IMR-90 (cell line): ENCODE measurements at places on chromosomes 5 and 9.
A peak's percentile ranks its signal among the peaks of the same experiment; 100 is the strongest.

GRCh38 chr5:177146891-177147638 is 13.5 kb downstream of the NSD1 start:
- no peaks in the 10 kb centered on the region for H3K27me3 ChIP-seq
- no peak overlapping the region for H3K4me3 ChIP-seq
- H3K36me3 ChIP-seq, result peaks cover 25% of the 10 kb centered on the region
- DNase-seq, result peak; percentile 63

- DNase-seq, result no peak
- no peak overlapping the region for H3K4me3 ChIP-seq
- no peak overlapping the region for H3K27ac ChIP-seq
- H3K4me1 ChIP-seq, result no peaks in the 10 kb centered on the region
- H3K36me3 ChIP-seq, result no peaks in the 10 kb centered on the region
Measured at GRCh38 chr5:135566422-135567400, 12.1 kb downstream of the CXCL14 start.

DNA sequence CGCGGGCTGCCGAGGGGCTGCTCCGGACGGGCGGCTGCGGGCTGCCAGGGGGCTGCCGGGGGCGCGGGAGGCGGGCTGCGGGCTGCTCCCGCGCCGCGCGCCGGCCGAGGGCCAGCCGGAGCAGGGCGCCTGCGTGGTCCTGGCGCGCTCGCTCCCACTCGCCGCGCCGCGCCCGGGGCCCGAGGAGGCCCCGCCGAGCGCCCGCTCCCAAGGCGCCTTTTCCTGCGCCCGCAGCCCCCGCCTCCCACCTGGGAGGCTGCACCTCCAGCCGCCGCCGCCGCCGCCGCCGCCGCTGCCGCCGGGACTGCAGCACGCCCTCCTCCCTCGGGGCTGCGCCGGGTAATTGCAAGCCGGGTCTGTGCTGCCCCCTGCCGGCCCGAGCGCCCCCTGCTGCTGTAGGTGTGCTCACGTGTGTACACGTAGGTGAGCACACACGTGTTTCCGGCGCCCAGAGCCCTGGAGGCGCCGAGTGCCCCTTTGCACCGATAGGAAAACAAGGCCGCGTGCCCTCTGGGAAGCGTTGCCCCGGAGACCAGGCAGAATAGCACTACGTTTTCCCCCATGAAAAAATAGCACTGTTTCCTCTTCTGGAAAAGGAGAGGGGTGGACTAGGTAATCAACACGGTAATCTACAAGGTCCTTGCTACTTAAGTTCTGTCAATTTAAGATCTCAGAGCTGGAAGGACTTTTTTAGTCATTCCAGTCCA is at the start of gene EPB41L4B:
Gene EPB41L4B, minus strand, starts transcription at position 318 of the 707 bp plus-strand sequence. CDS start 613 bp downstream, outside the sequence.
- H3K4me3 ChIP-seq, result peak within 1 kb of the TSS; percentile 45
- H3K4me1 ChIP-seq, result peaks cover 2% of the 10 kb centered on the region
- H3K36me3 ChIP-seq, result no peaks in the 10 kb centered on the region
- peak; percentile 69 for DNase-seq
- H3K27me3 ChIP-seq, result peaks cover 51% of the 10 kb centered on the region

DNA sequence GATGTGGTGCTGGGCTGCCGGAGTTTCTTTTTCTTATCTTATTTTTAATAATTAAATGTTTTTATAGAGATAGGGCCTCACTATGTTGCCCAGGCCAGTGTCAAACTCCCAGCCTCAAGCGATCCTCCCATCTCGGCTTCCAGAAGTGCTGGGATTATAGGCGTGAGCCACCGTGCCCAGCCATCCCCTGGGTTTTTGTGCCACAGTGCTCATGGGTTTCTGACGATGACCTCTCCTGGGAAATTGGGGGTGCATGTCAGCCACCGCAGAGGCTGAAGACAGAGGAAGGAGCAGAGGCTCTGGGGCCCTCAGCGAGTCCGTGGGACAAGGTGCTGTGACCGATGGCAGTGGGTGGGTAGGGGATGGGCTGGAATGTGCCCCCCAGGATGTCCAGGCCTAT is 14.4 kb downstream of the GPSM1 start:
- H3K36me3 ChIP-seq, result peaks cover 77% of the 10 kb centered on the region
- H3K4me1 ChIP-seq, result peaks cover 8% of the 10 kb centered on the region; the same call in 1 of the 2 replicates
- H3K27ac ChIP-seq, result no peak overlapping the region
- no peak overlapping the region for H3K4me3 ChIP-seq
- no peaks in the 10 kb centered on the region for H3K27me3 ChIP-seq
- no peak for DNase-seq

DNA sequence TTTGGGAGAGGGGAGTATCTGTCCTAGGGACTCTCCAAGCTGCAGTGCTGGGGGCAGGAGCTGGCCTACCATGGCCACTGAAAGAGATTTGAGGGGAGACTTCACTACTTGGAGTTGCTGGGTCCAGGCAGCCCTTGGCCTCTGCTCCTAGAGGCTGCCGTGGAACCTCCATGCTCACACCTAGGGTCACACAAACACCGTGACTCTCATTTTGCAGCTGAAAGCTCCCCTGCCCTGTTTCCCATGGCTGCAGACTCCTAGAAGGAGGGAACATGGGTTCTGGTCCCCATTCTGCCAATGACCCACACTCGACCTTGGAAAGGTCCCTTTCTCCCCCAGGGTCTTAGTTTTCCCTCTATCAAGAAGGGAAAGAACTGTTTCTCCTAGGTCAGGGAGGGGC is 147.1 kb upstream of the PPP1R26 start:
- H3K27ac ChIP-seq, result no peak overlapping the region
- H3K4me3 ChIP-seq, result no peak overlapping the region

- no peak overlapping the region for H3K4me3 ChIP-seq
- H3K4me1 ChIP-seq, result peaks cover 2% of the 10 kb centered on the region; the same call in 1 of the 2 replicates
- no peak for DNase-seq
- H3K27ac ChIP-seq, result no peak overlapping the region
Measured at GRCh38 chr5:86974955-86975354, 292.7 kb upstream of the RASA1 start.

- no peak overlapping the region for H3K27ac ChIP-seq
- H3K27me3 ChIP-seq, result no peaks in the 10 kb centered on the region
- no peaks in the 10 kb centered on the region for H3K4me1 ChIP-seq
- H3K36me3 ChIP-seq, result no peaks in the 10 kb centered on the region
Measured at GRCh38 chr5:79172269-79172668, 60.7 kb downstream of the BHMT start.

GRCh38 chr5:83527221-83527620 is 55.7 kb downstream of the VCAN start:
- no peak overlapping the region for H3K27ac ChIP-seq
- H3K27me3 ChIP-seq, result no peaks in the 10 kb centered on the region
- no peak for DNase-seq
- no peaks in the 10 kb centered on the region for H3K4me1 ChIP-seq
- no peaks in the 10 kb centered on the region for H3K36me3 ChIP-seq
- H3K4me3 ChIP-seq, result no peak overlapping the region

GRCh38 chr5:74641735-74642542 is 1.4 kb upstream of the ENC1 start:
- H3K4me1 ChIP-seq, result peaks cover 17% of the 10 kb centered on the region
- peak overlapping the region; percentile 95 for H3K4me3 ChIP-seq
- peak overlapping the region; percentile 55 for H3K27ac ChIP-seq
- no peaks in the 10 kb centered on the region for H3K27me3 ChIP-seq
- no peaks in the 10 kb centered on the region for H3K36me3 ChIP-seq
- DNase-seq, result peak; percentile 87
